Bronchial epithelial cell (primary cell): ENCODE measurements at places on chromosomes 4 and X. TPM values are rescaled to one million over a fixed set of nuclear protein-coding genes. Genes with fewer than 3 reads are reported as not detected.

HSD17B10 gene
- total RNA-seq, result 70.0 and 75.9 TPM in 2 replicates

MAGEE2 gene
- not detected in 2 replicates for total RNA-seq

TBC1D14 gene
- total RNA-seq, result 103 and 133 TPM in 2 replicates

GRCh38 chrX:77962068-77962902 is 7.2 kb downstream of the PGAM4 start:
- peak; percentile 28 for DNase-seq

GRCh38 chrX:118756101-118756500 is 28.7 kb downstream of the IL13RA1 start:
- DNase-seq, result peak; percentile 37

DNA sequence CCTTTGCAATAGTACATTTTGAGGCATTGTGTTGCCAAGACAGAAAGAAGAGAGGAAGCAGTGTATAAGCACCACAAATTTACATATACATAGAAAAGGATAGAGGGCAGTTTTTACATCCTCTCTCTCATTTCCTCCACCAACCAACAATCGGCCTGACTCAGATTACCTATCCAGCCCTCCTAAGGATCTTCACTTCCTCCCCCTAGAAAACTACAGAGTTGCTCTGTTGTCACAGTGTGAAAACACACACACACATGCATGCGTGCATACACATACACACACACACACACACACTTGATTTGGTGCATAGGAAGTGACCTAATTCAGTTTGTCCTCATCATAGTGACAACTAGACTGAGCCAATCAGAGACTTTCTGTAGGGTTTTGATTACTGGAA is 98.8 kb upstream of the SPRY1 start:
- no peak for DNase-seq
